ENCODE measurements at places on chromosomes 6 and 20.

DNA sequence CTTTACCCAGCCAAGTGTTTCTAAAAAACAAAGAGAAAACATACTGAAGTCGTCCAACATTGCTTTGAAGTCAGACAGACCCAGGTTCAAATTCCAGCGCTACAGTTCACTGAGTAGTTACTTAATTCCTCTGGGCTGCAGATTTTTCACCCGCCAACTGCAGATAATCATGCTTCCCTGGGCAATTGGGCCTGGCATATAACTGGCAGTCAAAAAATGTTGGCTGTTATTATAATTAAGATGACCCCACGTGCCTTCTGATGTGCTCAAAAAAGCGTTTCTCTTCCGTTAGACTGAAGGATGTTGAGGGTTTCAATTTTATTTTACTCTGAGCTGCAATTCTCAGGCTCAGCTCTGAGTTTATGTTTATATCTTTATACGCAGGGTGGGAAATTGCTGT lies 156.1 kb upstream of the CITED2 start:
- no peak for DNase-seq
- H3K4me1 ChIP-seq: peaks cover 30% of the 10 kb centered on the region
- H3K36me3 ChIP-seq: no peaks in the 10 kb centered on the region
- H3K27ac ChIP-seq: no peak overlapping the region
- H3K4me3 ChIP-seq: no peak overlapping the region

- H3K4me3 ChIP-seq: no peak overlapping the region
- no peak for DNase-seq
- H3K27me3 ChIP-seq: no peaks in the 10 kb centered on the region
Observed at GRCh38 chr6:77361018-77361417, 102.3 kb downstream of the HTR1B start.

DNA sequence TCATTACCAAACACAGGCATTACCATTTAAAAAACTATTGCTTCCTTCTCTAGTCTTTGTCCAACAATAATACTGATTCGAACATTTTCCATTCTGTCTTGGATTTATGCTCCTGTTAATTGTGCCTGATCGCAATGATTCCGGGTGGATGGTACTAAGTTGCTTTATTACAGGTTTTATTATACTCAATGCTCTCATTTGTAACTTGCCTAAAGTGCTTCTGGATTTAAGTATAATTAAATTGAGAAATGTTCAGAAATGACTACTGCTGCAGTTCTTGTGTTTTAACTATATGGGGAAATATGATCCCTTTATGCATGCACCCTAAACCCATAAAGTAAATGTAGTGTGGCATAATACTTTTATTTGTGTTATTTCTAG lies 7.2 kb downstream of the TFAP2A start:
- DNase-seq: no peak
- no peaks in the 10 kb centered on the region for H3K36me3 ChIP-seq
- H3K4me3 ChIP-seq: peak overlapping the region; percentile 5
- H3K4me1 ChIP-seq: peaks cover 9% of the 10 kb centered on the region
- H3K27me3 ChIP-seq: peaks cover 72% of the 10 kb centered on the region

DNA sequence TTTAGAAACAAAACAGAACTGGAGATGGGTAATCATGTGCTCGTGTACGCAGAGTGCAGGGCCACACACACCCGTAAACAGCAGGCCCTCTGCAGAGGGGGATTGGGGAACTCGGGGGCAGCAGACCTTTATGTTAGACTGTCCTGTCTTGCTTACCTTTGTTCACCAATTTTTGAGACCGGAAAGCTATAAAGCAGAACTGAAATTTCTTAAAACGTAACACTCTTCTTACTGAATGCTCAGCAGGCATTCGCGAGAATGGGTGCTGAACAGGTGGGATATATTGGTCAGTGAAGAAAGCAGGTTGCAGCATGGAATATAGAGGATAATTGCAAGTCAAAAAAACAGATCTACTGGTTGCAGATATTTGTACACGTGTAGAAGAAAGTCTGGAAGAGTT lies 211.1 kb downstream of the BMP7 start:
- no peak overlapping the region for H3K4me3 ChIP-seq
- no peak for DNase-seq
- no peak overlapping the region for H3K27ac ChIP-seq
- no peaks in the 10 kb centered on the region for H3K4me1 ChIP-seq
- no peaks in the 10 kb centered on the region for H3K36me3 ChIP-seq

- H3K27me3 ChIP-seq: no peaks in the 10 kb centered on the region
- H3K4me3 ChIP-seq: no peak overlapping the region
- no peak overlapping the region for H3K27ac ChIP-seq
Observed at GRCh38 chr6:90229331-90230010, 67.2 kb downstream of the BACH2 start.

GRCh38 chr6:34884996-34885395 lies 2.8 kb downstream of the TAF11 start:
- H3K4me1 ChIP-seq: peaks cover 6% of the 10 kb centered on the region
- H3K27me3 ChIP-seq: no peaks in the 10 kb centered on the region
- H3K4me3 ChIP-seq: no peak overlapping the region
- no peak for DNase-seq
- no peaks in the 10 kb centered on the region for H3K36me3 ChIP-seq

- no peaks in the 10 kb centered on the region for H3K36me3 ChIP-seq
- no peak overlapping the region for H3K27ac ChIP-seq
- H3K4me1 ChIP-seq: peaks cover 6% of the 10 kb centered on the region
- DNase-seq: peak; percentile 35
Observed at GRCh38 chr6:41687501-41688175, 47.8 kb downstream of the TFEB start.

DNA sequence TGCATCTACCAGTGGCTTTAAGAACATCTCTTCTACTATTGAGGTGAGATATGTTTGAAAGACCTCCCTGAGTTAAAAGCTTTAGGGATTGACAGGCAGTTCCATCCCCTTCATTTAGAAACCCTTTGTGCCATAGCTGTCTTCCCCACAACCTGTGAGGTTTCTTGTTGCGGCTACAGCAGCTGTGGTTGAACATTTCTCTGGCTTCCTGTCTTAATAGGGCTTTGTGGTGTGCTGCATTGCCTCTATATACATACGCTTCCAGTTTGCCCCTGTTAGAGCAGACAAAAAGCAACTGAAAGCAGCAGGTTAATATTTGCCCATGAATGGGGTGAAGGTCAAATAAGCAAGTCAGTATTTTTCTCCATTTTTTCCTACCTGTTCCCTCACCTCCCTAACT lies 210.2 kb downstream of the TMEM200A start:
- H3K27ac ChIP-seq: no peak overlapping the region
- no peak overlapping the region for H3K4me3 ChIP-seq
- H3K27me3 ChIP-seq: no peaks in the 10 kb centered on the region

GRCh38 chr20:3802524-3803239 lies 6.6 kb downstream of the CDC25B start:
- H3K4me1 ChIP-seq: peaks cover 42% of the 10 kb centered on the region
- H3K27ac ChIP-seq: no peak overlapping the region
- no peak overlapping the region for H3K4me3 ChIP-seq
- no peak for DNase-seq
- no peaks in the 10 kb centered on the region for H3K27me3 ChIP-seq

- no peak for DNase-seq
- no peaks in the 10 kb centered on the region for H3K27me3 ChIP-seq
- H3K4me1 ChIP-seq: peaks cover 4% of the 10 kb centered on the region
Observed at GRCh38 chr6:6891949-6892461, 215.8 kb upstream of the RREB1 start.

GRCh38 chr6:38571721-38572120 lies 68.0 kb downstream of the BTBD9 start:
- no peaks in the 10 kb centered on the region for H3K36me3 ChIP-seq
- H3K27ac ChIP-seq: no peak overlapping the region

DNA sequence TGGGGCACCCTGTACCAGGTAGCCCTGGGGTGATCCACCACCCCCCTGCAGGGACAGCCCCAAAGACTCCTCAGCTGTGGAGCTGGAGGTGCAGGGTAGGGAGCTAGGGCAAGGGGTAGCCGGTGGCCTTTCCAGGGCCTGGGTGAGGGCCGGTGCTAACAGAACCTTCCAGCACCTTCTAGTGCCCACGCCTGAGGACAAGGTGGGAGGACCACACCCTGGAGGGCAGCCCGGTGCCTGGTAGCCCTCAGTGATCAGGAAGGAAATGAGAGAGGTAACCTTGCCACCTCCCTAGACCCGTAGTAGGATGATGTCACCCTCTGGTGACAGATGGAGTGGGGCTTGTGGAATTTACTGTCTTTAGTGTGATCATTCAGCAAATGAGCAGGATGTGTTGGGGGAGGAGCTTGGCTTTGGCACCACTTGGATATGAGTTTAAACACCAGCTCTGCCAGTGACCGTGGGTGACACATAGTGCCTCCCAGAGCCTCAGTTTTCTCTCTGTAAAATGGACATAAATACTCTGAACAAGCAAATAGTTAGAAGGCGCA lies 187.7 kb downstream of the NFATC2 start:
- no peaks in the 10 kb centered on the region for H3K36me3 ChIP-seq
- no peak overlapping the region for H3K27ac ChIP-seq
- H3K4me1 ChIP-seq: no peaks in the 10 kb centered on the region
- no peak for DNase-seq
- no peaks in the 10 kb centered on the region for H3K27me3 ChIP-seq
- no peak overlapping the region for H3K4me3 ChIP-seq

DNA sequence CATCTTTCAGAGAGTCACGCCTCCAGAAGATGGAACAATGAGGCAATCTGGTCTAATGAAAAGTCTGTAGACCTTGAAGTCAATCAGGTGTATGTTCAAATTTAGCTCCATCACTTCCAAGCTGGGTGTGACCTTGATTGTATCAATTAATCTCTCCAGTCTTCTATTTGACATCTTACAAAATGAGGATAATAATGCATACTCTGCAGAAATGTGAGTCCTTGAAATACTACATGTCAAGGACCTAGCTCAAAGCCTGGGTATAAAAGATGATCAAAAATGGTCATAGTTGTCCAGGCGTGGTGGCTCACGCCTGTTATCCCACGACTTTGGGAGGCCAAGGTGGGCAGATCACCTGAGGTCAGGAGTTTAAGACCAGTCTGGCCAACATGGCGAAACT lies 29.8 kb downstream of the CGA start:
- no peak overlapping the region for H3K4me3 ChIP-seq
- no peak for DNase-seq
- H3K4me1 ChIP-seq: peaks cover 5% of the 10 kb centered on the region
- H3K27me3 ChIP-seq: no peaks in the 10 kb centered on the region
- H3K27ac ChIP-seq: no peak overlapping the region

- H3K36me3 ChIP-seq: no peaks in the 10 kb centered on the region
- H3K4me1 ChIP-seq: no peaks in the 10 kb centered on the region
- H3K27me3 ChIP-seq: no peaks in the 10 kb centered on the region
- no peak overlapping the region for H3K27ac ChIP-seq
Observed at GRCh38 chr6:76774781-76775384, 688.4 kb downstream of the HTR1B start.

DNA sequence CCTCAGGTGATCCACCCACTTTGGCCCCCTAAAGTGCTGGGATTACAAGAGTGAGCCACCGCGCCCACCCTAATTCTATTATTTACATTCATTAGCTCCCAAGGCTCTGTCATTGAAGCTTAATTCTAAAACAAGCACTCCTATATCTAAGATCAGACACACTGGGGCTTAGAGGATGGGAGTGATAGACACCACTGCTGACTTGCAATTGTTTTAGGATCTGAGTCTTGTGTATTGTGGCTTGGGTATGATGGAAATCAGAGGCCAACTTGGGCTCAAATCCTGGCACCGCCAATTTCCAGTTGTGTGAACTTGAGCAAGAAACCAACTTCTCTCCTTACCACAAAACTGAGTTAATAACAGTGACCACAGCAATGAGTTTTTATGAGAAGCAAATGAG lies 34.7 kb downstream of the MTRES1 start:
- H3K4me3 ChIP-seq: no peak overlapping the region
- H3K27ac ChIP-seq: no peak overlapping the region
- DNase-seq: no peak
- H3K36me3 ChIP-seq: no peaks in the 10 kb centered on the region
- no peaks in the 10 kb centered on the region for H3K27me3 ChIP-seq

GRCh38 chr6:139325125-139325524 lies 33.3 kb upstream of the TXLNB start:
- DNase-seq: no peak
- no peaks in the 10 kb centered on the region for H3K36me3 ChIP-seq
- no peak overlapping the region for H3K27ac ChIP-seq

DNA sequence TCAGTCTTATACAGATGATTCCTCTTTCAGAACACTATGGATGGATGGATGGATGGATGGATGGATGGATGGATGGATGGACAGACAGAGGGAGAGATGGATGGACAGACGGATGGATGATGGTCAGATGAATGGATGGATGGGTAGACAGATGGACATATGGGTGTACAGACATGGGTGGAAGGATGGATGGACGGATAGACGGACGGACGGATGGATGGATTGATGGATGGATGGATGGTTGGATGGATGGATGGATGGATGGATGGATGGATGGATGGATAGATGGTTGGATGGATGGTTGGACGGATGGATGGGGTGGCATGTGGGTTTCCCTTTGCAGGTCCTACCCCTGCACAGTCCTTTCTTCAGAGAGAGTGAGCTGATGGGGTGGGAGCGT lies 320.7 kb downstream of the CDH4 start:
- H3K36me3 ChIP-seq: no peaks in the 10 kb centered on the region
- no peak overlapping the region for H3K4me3 ChIP-seq
- H3K4me1 ChIP-seq: no peaks in the 10 kb centered on the region
- no peak overlapping the region for H3K27ac ChIP-seq
- peaks cover 8% of the 10 kb centered on the region for H3K27me3 ChIP-seq

- H3K36me3 ChIP-seq: no peaks in the 10 kb centered on the region
- H3K4me3 ChIP-seq: no peak overlapping the region
- H3K27ac ChIP-seq: no peak overlapping the region
- DNase-seq: no peak
- peaks cover 29% of the 10 kb centered on the region for H3K27me3 ChIP-seq
- H3K4me1 ChIP-seq: no peaks in the 10 kb centered on the region
Observed at GRCh38 chr20:40809361-40809760, 120.3 kb upstream of the MAFB start.

GRCh38 chr6:136866872-136867416 lies 44.6 kb downstream of the PEX7 start:
- no peak overlapping the region for H3K27ac ChIP-seq
- H3K36me3 ChIP-seq: no peaks in the 10 kb centered on the region
- no peaks in the 10 kb centered on the region for H3K4me1 ChIP-seq
- DNase-seq: no peak

GRCh38 chr20:36446557-36446956 lies 94.8 kb upstream of the MYL9 start:
- H3K27ac ChIP-seq: no peak overlapping the region
- no peaks in the 10 kb centered on the region for H3K4me1 ChIP-seq
- no peaks in the 10 kb centered on the region for H3K36me3 ChIP-seq

DNA sequence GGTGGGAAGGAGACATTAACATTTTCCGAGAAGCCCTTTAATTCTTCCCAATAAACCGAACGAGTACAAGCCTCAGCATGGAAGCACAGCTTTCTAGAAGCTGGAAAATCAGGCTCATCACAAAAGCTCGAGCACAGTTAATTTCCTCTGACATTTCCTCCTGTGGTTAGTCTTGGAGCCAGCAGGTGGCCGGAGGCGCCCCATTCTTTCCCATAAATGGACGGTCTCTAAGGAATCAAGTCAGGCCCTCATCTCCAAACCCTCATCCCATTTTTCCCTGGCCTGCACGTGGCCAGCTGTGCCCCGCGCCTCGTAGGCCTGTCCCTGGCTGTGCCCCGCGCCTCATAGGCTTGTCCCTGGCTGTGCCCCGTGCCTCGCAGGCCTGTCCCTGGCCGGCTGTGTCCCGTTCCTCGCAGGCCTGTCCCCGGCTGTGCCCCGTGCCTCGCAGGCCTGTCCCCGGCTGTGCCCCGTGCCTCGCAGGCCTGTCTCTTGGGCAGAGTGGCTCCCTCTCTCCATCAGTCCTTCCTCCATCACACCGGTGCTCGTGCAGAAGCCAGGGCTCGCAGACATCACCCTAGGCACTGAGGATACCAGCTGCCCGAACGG lies 19.7 kb upstream of the NTSR1 start:
- H3K36me3 ChIP-seq: no peaks in the 10 kb centered on the region
- no peaks in the 10 kb centered on the region for H3K4me1 ChIP-seq
- H3K4me3 ChIP-seq: no peak overlapping the region
- H3K27me3 ChIP-seq: no peaks in the 10 kb centered on the region

All from hepatocyte (in vitro differentiated cells).